ENCODE measurements at places on chromosomes 11 and 22.

- DNase-seq: no peak
Measured at GRCh38 chr11:118417801-118418200, 16.4 kb downstream of the ATP5MG start.

GRCh38 chr11:75347781-75348566, 3.5 kb downstream of the ARRB1 start:
- peak; percentile 53 for DNase-seq

DNA sequence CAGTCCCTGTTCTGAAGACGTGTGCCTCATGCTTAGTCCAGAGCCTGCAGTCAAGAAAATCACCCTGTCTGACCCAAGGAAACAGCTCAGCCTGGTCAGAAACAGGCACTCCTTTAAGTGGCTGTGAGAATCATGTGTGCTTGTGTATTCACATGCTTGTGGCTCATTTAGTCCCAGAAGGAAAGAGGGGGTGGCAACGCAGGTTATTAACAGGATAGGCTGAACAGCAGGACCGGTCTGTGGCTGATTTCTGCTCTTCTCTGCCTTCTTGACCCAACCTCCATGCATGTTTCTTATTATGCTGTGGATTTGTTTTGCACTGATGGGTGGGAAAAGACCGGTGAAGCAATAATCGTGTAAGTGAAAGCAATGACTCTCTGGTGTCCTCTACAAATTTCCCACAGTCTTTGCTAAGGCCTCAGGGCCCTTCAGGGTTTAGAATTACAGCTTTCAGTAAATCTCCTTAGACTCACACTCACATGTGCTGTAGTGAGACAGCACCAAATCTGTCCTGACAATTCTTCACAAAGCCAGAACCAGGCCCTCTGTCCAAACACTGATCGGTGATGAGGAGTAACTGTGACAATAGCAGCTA, 288.1 kb downstream of the ETS1 start:
- no peak for DNase-seq

- DNase-seq: no peak
Measured at GRCh38 chr11:107014871-107015270, 3.4 kb downstream of the GUCY1A2 start.

- DNase-seq: peak; percentile 74
Measured at GRCh38 chr22:29004647-29005371, 56.8 kb downstream of the C22orf31 start.

DNA sequence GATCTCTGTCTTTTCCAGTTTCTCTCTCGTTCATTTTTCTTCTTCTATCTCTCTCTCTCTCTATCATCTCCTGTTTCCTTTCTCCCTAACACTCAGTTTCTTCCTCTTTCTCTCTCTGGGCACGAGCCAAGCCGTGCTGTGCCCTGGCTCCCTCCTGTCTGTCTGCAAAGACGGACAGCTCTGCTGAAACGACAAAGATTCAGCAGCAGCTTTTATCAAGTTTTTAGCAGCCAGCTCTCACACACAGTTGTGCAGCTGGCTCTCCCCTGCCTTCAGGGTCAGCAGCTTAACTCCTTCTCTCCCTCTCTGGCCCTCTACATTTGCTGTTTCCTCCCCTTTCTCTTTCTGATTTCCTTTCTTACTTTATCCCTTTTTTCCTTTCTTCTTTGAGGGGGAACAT, 352.0 kb upstream of the MPPED2 start:
- DNase-seq: no peak

DNA sequence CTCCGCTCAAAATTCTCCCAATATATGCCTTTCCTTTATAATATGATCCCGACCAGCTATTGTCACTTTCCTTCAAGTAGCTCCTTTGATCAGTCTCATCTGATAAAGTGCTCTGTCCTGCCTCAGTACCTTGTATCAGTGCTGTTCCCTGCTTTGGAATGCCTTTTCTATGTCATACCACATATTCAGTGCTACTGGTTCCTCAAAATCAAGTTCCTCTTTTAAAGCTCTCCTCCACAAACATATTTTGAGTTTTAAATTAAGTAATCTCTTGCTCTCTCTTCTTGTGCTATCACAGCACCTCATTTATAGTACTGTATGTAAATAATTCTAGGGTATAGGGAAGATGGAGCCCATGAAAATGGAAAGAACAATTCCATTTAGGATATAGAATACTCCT, 137.1 kb upstream of the CTSC start:
- no peak for DNase-seq

DNA sequence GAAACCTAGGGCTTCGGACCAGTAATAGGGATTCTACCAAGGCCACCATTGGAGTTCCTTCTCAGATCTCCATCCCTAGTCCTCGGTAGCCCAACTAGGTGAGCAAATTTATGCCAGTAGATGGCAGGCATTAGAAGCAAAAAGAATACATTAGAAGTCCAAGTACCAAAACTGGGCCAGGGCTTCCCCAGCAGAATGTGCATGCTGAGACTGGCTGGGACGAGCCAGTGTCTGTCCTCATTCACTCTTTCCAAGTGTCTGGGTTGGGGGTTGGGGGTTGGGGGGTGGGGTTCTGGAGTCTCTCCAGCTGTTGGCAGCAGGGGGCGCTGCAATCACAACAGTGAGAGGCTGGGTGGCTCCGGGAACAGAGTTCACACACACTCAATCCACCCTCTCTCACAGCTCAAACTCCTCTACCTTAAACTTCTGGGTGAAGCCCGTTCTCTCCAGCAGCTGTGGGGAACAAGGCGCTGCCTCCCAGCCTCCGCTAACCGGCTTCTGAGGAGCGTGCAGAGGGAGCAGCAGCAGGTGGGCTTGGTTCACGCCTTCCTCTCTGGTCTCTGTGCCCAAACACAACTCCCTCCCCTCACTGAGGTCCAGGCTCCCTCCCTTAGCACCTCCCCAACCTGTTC, 57.5 kb downstream of the BTG4 start:
- DNase-seq: peak; percentile 7

- no peak for DNase-seq
Measured at GRCh38 chr22:46848197-46848596, 85.7 kb downstream of the TBC1D22A start.

DNA sequence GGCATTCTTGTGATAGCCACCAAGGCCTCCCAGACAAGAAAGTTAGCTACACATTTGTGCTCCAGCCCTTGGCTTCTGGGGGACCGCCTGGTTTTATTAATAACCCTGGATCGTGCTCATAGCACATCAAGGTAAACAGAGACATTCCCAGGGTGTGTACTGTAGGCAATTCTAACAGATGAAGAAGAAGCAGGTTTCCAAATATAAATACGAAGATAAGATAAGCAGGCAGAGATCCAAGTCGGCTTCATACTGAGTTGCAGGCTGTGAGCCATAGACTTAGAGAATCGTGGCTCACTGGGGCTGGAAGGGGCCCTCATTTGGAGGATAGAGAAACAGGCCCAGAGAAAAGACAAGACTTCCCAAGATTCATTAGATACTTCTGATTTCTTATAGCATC, 131.4 kb downstream of the TENM4 start:
- DNase-seq: no peak

GRCh38 chr11:3942160-3942955, 86.9 kb downstream of the STIM1 start:
- DNase-seq: no peak

- no peak for DNase-seq
Measured at GRCh38 chr11:65116370-65117205, 913 bp downstream of the ZNHIT2 start.

DNA sequence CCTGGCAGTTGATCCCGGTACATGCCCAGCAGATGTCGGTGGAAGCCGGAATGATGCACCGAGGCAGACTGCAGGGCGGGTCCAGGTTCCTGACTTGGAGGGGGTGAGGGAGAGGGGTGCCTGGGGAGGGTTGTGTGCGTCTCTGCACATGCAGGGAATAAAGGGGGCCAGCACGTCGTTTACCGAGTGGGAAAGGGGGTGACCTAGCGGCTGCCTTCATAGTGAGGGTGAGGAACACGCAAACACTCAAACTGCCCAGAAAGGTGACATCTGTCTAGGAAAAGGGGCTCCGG, 801.7 kb downstream of the TBC1D22A start:
- DNase-seq: no peak

DNA sequence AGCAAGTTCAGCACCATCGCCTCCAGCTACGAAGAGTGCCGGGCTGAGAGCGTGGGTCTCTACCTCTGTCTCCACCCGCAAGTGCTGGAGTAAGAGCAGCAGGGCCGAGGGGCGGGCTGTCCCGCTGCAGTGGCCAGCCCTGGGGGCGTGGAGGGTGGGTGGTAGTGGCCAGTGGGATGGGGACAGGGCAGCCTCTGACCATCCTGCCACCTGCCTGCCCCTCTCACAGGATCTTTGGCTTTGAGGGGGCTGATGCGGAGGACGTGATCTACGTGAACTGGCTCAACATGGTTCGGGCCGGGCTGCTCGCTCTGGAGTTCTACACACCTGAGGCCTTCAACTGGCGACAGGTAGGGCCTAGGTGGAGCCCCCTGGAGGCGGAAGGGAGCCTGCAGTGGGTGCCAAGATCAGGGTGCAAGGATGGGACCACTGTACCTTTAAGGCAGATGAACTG, 15.0 kb upstream of the BBS1 start:
- no peak for DNase-seq

DNA sequence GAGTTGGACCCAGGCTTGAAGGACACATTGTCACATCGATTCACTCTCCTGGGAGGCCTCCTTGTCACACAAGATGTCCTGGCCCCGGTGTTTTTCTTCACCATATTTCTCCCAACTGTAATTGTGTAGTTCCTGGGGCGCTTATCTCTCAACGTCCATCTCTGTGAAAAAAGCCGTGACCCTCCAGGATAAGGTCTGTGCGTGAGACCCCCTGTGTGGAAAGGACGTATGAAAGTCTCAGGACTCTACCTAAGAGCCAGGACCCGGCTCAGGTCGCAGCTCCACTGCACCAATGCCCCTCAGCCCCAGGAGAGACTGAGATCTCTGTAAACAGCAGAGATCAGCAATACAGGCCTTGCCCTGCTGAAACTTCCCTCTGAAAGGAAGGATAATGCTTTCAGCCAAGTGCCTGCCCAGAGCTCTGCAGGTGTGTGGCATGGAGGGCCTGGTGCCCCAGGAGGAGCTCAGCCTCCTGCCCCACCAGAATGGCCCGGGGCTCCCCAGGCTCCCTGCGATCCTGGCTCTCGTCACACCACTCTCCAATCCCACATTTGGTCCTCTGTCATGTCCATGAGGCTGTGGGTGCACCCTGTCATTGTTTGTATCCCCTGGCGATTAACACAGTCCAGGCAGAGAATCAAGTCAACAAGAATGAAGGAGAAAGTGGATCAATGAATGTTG, 119.2 kb upstream of the TMEM45B start:
- no peak for DNase-seq

GRCh38 chr11:97738751-97739150, 1282.0 kb upstream of the CNTN5 start:
- DNase-seq: no peak

GRCh38 chr11:77071671-77072605, 5.2 kb downstream of the CAPN5 start:
- DNase-seq: no peak

- no peak for DNase-seq
Measured at GRCh38 chr22:22737590-22737989, 93.2 kb downstream of the GGTLC2 start.

DNA sequence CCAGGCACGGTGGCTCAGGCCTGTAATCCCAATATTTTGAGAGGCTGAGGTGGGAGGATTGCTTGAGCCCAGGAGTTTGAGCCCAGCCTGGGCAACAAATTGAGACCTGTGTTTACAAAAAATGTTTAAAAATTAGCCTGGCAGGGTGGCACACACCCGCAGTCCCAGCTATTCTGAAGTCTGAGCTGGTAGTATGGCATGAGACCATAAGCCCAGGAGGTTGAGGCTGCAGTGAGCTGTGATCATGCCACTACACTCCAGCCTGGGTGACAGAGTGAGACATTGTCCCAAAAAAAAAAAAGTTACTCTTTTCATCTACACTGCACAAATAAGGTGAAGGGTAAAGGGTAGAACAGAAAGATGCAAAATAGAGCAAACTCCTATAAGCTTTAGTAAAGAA, 22.3 kb upstream of the PPP2R1B start:
- no peak for DNase-seq

- no peak for DNase-seq
Measured at GRCh38 chr11:62544581-62545436, 1.8 kb downstream of the AHNAK start.

DNA sequence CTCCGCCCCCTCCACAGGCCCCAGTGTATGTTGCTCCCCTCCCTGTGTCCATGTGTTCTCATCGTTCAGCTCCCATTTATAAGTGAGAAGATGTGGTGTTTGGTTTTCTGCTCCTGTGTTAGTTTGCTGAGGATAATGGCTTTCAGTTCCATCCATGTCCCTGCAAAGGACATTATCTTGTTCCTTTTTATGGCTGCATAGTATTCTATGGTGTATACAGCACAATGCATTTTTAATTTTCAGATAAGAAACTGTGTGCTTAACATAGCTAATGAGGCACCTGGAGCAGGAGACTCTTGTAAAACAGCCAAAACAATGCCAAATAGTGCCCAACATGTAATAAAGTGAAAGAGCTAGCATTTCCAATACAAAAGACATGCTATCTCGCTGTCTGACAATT, 21.8 kb downstream of the ALG9 start:
- DNase-seq: no peak

DNA sequence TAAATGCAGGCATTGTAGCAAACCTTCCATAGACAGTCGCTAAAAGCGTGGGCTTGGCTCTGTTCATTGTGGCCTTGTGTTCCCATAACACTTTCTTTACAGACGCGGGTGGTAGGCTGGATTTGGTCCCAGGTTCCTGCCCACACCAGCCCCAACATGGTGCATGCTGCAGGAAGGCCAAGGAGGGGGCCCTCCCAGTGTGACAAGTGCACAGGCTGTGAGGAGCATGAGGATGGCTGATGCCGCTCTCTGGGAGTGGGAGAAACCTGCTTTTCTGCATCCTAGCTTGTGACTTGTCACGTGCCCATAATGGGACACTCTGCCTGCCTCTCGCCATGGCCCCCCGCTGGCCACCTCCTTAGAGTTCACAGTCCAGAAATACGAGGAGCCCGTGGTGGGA, 161.8 kb upstream of the B3GAT1 start:
- no peak for DNase-seq

- no peak for DNase-seq
Measured at GRCh38 chr11:34970480-34970879, 54.1 kb downstream of the PDHX start.

- DNase-seq: no peak
Measured at GRCh38 chr11:2678396-2678795, 21.4 kb downstream of the KCNQ1OT1 start.

DNA sequence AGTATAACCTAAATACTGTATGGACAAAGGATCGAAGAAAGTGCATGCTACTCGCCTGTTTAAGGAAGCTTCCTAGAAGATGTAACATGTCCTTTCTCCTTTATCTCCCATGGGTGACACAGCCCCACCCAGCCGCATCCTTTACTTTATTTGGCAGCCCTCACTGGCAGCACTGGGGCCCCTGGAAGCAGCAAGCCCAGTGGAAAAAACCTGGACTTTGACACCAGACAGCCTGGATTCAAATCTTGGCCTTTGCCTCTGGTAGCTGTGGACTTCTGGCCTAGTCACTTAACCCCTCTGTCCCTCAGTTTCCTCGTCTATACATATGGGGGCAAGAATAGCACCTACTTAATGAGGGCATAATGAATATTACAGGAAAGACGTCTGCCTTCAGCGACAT, 67.1 kb downstream of the MYEOV start:
- no peak for DNase-seq

- no peak for DNase-seq
Measured at GRCh38 chr11:95156916-95157541, 67.4 kb downstream of the ENDOD1 start.

GRCh38 chr11:20604295-20604803, 4.9 kb downstream of the SLC6A5 start:
- DNase-seq: no peak

Data from NCI-H510A (cell line).